GM19239 (cell line): ENCODE measurements at places on chromosomes 4 and X.
A peak's percentile ranks its signal among the peaks of the same experiment; 100 is the strongest.

DNA sequence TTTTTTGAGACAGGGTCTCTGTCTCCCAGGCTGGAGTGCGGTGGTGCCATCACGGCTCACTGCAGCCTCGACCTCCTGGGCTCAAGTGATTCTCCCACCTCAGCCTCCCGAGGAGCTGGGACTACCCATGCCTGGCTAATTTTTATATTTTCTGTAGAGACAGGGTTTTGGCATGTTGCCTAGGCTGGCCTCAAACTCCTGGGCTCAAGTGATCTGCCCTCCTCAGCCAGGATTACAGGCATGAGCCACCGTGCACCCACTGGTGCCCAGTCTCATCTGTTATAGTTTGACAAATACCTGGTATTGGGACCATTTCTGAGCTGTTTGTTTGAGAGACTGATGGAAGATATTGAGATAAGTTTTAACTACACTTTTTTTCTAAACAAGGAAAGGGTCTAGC, 57.5 kb upstream of the SMIM10 start:
- DNase-seq, result no peak

DNA sequence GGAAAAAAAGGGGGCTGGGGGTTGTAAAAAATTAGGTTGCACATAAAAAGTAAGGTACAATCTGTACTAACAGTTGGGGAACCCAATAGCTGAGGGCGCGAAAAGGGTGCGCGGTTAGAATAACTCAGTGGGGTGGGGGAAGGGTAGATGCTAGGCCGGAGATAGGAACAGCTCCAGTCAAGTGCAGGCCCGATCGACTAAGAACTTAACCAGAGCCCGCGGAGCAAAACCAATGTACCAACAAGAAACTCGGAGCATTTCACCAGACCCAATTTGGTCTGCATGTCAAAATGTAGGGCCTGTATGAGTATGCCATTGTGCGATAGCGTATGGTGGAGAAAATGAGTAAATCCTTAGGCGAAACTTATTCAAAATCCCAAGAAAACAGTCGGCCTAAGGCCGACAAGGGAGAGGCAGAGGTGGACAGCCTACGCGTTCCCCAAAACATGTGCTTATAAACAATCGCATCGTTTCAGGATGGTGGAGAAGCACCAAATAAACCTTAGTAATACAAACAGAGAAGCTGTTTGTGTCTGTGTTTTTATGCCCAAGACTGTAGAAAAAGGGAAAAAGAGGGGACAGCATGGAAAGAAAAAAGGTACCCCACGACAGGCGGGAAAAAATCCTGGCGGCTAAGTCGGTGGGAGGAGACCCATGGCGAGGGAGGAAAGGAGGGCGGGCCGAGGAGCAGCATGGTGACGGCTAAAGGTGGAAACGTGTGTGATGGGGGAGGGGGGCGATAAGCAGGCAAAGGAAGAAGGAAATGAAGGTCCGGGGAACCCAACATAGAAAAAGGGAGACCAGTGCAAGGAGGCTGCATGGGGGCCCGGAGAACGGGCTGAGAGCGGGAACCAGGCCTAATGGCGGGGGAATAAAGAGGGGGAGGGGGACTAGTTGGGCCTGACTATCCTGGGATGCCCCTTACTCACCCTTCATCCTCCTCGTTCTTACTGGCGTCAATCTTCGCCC, 990 bp downstream of the HNRNPD start:
- peak; percentile 16 for DNase-seq

DNA sequence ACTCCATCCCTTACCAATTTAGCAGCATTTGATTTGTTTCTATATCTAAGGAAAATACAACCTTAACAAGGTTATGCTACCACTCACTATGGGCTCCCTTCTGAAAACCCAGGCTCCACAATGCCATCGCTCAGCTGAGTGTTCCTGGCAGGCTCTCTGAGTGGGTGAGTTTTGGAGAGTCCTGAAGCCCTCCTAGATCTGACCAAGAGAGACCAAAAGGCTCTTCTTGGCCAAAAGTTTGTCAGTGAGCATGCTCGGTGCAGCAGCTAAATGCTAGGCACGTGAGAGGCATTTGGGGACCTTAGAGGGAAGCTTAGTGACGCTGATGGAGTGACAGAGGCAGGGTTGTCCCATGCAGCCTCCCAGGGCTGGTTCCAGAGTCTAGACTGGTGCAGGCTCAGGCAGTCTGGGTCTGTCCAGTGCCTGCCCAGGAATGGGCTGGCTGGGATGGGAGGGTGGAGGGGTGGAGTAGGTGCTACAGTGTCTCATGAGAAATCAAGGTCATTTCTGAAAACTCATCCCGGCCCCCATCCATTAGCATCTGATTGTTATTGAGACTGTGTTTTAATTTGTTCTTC, 346.8 kb downstream of the NR3C2 start:
- no peak for DNase-seq

DNA sequence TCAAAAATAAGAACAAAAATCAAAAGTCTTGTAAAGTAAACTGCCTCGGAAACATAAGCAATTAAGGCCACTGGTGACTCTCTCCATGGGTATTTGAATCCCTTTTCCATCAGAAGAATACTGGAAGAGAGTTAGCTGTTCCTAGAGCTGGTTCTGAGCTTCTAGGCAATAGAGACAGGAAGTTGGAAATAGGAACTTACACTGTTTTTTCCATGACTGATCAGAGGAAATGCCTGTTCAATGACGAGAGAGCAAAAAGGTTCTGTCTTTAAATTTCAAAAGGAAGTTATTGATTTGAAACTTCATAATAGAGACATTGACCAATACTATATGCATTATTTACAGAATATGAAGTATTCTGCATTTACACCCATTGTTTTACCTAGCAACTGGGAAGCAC, 503.5 kb upstream of the ARX start:
- no peak for DNase-seq

DNA sequence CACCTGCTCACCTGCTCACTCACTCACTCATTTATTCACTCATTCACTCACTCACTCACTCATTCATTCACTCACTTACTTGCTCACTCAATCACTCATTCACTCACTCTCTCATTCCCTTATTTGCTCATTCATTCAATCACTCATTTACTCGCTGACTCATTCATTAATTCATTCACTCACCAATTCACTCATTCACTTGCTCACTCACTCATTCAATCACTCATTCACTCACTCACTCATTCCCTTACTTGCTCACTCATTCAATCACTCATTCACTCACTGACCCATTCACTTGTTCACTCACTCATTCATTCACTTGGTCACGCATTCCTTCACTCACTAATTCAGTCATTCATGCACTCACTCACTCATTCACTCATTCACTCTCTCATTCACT, 88.7 kb upstream of the AFAP1 start:
- no peak for DNase-seq

DNA sequence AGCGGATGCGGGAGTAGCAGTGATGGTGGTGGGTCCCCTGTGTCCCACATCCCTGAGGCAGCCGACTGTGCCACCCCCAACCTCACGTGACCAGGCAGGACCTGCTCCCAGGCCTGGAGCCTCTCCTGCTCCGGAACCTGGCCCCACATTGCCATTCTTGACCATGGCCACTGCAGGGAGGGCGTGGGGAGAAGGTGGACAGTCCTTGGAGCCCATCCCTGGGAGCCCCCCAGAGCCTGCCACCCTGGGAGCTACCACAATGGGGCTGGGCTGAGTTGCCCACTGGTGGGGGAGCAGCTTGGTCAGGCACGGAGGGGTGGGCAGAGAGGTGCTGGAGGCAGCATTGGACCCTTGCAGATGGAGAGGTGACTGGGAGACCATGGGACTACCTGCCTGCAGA, 36.8 kb downstream of the TMPRSS11A start:
- no peak for DNase-seq

DNA sequence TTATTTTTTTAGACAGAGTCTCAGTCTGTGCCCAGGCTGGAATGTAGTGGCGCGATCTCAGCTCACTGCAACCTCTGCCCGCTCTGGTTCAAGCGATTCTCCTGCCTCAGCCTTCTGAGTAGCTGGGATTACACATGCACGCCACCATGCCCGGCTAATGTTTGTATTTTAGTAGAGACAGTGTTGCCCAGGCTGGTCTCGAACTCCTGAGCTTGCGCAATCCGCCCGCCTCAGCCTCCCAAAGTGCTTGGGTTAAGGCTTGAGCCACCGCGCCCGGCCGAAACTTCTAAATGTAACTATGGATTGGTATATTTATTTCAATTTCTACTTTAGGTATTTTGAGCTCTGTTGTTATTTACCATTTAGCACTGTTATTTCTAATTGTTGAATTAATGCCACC, 79.4 kb downstream of the FAM193A start:
- DNase-seq, result no peak
